ENCODE measurements at places on chromosomes 4 and X. TPM values are rescaled to one million over a fixed set of nuclear protein-coding genes. Genes with fewer than 3 reads are reported as not detected.

The HAND2 gene
- total RNA-seq, result 2.3 TPM

The ARMCX5 gene
- 19.2 TPM for total RNA-seq

The GDPD2 gene
- not detected for total RNA-seq

The OTC gene
- not detected for total RNA-seq

The VCX3A gene
- not detected for total RNA-seq

The KCNE5 gene
- 0.52 TPM for total RNA-seq

The MAGEA3 gene
- total RNA-seq, result not detected

The CTAG2 gene
- total RNA-seq, result not detected

All from epithelial cell of alveolus of lung (primary cell).